CD14-positive monocyte (primary cell): ENCODE measurements at places on chromosomes 6 and 20.

- DNase-seq, result no peak
Measured at GRCh38 chr20:51470499-51470820, 72.1 kb downstream of the NFATC2 start.

GRCh38 chr6:163900570-163900969, 486.1 kb downstream of the QKI start:
- DNase-seq, result no peak

GRCh38 chr6:37283268-37283667, 25.3 kb upstream of the TMEM217 start:
- no peak for DNase-seq

DNA sequence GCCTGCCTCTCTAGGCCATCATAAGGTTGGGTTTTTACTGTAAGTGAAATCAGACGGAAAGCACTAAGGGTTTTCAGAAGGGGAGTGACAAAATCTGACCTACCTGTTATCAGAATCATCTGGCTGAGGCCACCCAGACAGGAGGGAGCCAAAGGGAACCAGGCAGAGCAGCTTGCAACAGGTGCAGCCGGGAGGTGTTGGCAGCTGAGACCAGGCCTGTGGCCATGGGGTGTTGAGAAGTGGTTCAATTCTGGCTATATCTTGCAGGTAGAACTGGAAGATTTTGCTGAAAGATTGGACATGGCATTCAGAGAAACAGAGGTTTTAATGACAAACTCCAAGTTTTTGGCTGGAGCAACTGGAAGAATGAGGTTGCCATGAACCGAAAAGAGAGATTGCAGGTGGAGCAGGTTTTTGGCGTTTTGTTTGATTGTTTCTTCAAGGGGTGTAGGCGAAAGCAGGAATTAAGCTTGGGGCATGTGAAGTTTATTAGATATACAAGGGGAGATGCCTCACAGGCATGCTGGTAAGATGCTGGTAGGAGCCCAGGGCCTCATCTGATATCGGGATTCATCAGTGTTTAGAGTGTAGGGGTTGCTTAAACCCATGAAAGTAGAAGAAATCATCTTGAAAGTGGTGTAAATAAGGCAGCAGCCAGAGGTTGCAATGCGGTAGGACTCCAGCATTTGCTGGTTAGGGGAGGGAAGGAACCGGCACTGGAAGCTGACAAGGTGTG, 35.1 kb upstream of the MAP3K4 start:
- no peak for DNase-seq

GRCh38 chr6:10999994-11000393, 44.1 kb downstream of the ELOVL2 start:
- DNase-seq, result no peak

DNA sequence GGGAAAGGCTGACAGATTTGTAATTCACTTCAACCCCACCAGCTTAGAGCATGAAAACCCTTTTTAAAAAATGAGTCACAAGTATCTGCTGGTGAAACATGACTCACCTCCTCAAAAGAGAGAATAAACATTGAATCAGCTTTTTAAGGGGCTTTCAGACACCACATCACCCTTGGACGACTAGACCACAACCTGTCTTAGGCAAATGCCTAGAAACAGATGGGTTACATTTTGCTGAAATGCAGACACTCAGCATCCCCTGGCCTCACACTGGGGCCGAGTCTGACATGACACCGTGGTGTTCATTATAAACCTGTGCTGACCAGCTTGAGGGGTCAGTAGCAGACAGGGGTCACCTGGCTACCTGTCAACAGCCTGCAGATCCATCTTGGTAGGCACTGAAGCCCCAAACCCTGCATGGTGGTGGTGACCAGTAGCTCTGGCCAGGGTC, 175.3 kb upstream of the CST7 start:
- DNase-seq, result no peak

DNA sequence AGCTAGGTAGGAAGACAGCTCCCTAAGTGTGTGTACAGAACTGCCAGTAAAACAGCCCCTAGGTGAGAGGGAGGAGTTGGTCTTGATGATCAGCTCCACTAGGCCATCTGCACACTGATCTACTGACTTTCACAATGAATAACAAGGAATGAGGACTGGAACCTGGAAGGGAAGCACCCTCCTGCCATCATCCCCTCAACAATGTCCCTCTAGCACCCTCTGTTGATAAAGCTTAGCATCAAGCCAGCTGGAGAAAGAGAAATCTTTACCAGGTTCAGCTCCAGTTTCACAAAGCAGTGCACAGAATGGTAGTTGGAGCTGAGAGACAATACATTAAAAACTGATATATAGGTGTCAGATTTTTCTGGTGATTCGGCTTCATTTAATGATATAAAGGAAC, 57.2 kb upstream of the IRAK1BP1 start:
- DNase-seq, result no peak

GRCh38 chr6:96002576-96002910, 13.2 kb upstream of the FUT9 start:
- DNase-seq, result no peak

- no peak for DNase-seq
Measured at GRCh38 chr6:166980738-166981137, 18.5 kb upstream of the CEP43 start.

GRCh38 chr6:42471142-42471541, 19.4 kb upstream of the TRERF1 start:
- no peak for DNase-seq

DNA sequence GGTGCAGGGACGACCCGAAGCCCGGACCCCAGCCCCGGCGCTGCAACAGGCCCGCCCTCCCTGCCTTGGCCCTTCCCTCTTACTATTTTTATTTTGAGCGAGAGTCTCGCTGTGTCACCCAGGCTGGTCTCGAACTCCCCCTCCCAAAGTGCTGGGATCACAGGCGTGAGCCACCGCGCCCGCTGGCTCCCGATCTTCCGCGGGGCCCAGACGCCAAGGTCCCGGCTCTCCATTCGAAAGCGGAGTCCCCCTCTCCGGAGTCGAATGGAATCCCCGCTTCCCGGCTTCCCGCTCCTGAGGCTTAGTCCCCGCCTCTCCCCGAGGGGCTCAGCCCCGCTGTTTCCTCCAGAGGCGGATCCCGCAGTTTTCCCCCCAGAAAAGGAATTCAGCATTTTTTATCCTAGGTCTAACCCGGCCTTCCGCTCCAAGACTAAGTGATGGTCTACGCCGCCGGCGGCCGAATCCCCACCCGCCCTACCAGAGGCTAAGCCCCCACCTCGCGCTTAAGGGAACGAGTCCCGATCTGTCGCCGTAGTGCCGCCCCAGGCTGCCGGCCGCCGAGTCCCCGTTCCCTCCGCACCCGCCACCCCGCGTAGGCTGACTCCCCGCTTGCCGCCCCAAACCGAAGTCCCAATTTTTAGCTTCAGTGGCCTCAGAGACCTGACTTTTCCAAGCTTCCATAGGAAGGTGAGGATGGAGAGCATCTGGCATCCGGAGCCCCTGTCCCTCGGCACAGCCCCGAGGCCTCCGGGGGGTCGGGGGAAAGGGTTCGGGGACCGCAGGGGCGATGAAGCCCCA, 11.5 kb upstream of the TMC2 start:
- DNase-seq, result no peak

DNA sequence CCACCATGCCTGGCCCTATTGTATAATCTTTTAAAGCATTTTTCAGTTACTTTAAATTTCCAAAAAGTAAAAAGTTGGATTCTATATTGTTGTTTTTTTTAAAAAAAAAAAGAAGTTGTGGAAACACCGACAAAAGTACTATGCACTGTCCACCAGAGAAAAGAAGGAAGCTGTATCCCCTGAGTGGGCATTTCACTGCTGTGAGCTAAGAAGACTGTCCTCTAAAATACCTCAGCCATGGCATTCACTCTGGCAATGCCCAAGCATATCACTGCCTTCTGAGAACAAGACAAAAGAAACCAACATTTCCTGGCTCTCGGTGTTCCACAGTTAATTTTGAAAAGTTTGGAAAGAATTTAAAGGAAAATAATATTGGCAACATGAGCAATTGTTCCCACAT, 117.8 kb downstream of the IPCEF1 start:
- no peak for DNase-seq

GRCh38 chr6:44100088-44100550, 27.1 kb downstream of the MRPL14 start:
- no peak for DNase-seq

- DNase-seq, result no peak
Measured at GRCh38 chr20:53881362-53881761, 189.0 kb downstream of the BCAS1 start.

DNA sequence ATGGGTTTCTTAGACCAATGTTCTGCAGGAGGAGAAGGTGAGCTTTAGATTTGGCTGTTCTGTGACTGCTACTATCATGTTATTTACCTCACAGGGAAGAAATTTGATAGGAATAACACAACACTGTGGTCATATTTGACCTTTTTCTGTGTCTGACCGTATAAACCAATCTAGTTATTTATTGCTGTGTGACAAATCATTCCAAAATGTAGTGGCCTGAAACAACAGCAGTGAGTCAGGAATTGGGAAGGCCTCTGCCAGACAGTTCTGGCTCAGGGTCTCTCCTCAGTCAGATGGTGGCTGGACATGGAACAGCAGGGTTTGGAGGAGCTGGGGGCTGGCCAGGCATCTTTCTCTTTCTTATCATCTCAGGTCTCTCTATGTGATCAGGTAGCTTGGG, 33.0 kb downstream of the RIPOR2 start:
- no peak for DNase-seq

DNA sequence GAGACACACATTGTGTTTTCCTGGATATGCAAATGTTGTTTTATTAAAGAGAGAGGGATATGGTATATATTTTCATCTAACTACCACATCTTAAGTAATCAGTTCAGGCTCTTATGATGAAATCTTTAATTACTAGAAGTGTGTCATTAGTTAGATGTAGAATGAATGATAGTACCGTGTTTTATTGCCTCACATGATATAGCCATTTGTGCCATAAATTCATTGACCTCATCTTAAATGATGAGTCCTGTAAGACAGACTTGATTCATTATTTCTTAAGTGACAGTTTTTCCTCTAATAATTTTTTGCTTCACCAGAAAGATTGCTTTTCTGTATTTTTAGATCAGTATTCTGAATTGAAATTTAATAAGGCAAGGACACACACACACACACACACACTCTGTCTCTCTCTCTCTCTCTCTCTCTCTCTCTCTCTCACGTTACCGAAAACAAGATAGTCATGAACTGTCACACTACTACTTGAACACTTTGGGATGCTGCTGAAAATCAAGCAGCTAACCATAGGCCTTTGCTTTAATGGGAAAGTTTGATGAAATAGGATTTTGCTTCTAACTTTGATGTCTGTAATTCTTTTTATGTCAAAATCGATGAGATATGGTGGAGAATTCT, 140.5 kb downstream of the SOBP start:
- no peak for DNase-seq

- DNase-seq, result no peak
Measured at GRCh38 chr6:169160091-169160854, 93.4 kb downstream of the THBS2 start.

DNA sequence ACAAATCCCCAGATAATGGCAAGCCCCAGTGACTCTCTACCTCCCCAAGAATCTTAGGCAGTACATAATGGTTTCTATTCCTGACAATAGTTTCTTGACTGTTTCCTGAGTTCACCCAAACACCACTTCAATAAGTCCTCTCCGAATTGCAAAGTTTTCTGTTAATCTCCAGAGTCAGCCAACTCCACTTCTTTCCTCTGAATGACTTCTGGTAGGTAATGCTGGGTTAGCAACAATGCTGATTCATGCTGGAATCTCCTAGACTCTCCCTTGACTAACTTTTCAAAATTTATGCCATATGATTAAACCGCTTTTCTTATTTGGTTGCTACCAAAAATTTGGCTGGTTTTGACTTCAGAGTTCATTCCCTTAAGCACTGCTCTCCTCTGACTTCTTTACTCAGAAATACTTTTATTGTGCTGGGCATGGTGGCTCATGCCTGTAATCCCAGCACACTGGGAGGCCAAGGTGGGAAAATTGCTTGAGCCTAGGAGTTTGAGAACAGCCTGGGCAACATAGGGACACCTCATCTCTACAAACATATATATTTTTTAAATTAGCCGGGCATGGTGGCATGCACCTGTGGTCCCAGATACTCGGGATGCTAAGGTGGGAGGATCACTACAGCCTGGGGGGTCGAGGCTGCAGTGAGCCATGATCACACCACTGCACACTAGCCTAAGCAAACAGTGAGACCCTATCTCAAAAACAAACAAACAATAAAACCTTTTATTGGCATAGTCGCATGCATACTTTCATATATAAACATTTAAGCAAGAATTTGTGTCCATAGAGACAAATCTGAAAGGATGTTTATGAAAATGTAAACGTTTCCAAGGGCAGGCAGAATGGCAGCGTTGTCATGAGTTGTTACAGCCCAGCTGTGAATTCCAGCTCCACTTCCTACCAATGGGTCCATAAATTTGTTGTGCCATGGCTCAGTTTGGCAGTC, 249.3 kb upstream of the PLN start:
- DNase-seq, result no peak

- no peak for DNase-seq
Measured at GRCh38 chr20:47854687-47855212, 69.5 kb upstream of the SULF2 start.

GRCh38 chr20:51510936-51511605, 31.4 kb downstream of the NFATC2 start:
- no peak for DNase-seq

- no peak for DNase-seq
Measured at GRCh38 chr20:53706466-53707370, 113.1 kb upstream of the ZNF217 start.

DNA sequence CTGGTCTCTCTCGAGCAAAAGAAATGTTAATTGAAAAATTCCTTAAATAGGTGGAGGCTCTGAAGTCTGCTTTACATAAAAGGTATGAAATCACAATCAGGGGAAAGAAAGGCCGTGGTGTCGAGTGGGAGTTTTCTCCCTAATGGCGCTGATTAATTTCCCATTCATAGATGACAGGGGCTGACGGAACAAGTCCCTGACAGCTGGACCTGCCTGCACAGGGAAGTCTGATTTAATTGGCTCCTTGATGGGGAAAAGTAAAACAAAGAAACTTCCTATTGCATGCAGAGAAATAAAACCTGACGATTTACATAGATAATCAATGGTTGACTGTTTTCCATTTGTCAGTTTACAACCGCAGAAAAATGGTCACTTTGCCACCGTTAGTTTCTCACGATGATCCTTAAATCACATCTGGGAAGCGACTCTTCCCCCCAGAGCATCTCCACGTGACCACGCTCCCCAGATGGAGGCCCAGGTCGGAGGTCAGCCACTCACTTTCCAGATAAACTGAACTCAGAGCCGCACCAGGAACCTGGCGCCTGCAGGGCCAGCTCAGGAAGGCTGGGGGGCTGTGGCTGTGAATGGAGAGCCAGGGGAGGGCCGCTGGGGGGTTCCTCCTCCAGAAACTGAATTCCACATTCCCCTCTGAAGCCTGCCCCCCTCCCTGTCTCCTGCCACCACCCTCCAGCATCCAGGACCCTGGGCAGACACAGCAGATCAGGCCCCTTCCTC, 55.3 kb downstream of the DLL1 start:
- no peak for DNase-seq

- no peak for DNase-seq
Measured at GRCh38 chr6:54060286-54060685, 51.0 kb upstream of the MLIP start.

- DNase-seq, result no peak
Measured at GRCh38 chr6:41055149-41055548, 2.1 kb downstream of the APOBEC2 start.

GRCh38 chr6:5729080-5729434, 277.7 kb downstream of the NRN1 start:
- DNase-seq, result no peak
